ENCODE measurements at places on chromosomes 5 and 9. TPM values are rescaled to one million over a fixed set of nuclear protein-coding genes. Genes with fewer than 3 reads are reported as not detected.

DNA sequence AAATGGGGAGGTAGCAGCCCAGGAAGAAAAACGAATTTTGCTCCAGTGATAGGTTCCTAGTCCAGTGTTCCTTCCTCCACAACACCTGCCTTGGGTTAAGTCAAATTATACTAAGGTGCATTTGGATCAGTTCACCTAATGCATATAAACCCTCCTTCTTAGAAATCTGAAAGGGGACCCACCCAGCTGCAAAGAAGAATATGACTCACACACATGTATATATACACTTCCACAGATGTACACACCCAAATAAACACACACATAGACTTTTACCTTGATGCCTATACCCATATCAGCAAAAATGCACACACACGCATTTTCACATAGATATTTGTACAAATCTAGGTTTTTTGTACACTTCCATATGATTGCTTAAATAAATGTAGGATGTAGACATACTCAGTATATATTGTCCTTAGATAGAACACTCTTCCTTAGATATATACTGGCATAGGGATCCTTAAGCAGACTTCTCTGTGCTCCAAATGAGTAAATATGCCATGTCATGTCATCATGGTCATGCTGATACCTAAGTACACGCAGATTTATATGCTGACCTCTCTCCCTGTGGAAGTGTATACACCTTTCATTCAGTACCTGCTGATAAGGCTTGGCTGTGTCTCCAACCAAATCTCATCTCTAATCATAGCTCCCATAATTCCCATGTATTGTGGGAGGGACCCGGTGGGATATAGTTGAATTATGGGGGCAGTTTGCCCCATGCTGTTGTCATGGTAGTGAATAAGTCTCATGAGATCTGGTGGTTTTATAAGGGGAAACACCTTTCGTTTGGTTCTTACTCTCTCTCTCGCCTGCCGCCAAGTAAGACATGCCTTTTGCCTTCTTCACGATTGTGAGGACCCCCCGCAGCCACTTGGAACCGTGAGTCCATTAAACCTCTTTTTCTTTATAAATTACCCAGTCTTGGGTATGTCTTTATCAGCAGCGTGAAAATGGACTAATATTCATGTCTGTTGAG, 10.2 kb downstream of the ADRB2 start:
- no peak for DNase-seq

DNA sequence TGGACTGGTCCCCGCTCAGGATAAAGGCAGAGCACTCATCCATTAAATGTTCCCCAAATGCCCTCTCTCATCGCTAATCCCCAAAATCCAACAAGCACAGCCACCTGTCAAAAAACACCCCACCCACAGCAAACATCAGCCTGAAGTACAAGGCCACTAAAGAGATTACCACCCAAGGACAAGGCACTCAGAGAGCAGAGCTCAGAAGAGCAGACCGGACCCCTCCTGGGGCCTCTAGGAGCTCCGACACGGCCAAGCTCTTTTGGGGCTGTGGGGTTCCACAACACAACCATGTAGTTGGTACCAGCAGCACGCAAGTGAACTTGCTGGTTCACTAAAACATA, 9.8 kb downstream of the VDAC1 start:
- no peak for DNase-seq

GRCh38 chr9:87610200-87611155, 112.8 kb downstream of the DAPK1 start:
- no peak for DNase-seq

The CDO1 gene
- 36.0 TPM for total RNA-seq

DNA sequence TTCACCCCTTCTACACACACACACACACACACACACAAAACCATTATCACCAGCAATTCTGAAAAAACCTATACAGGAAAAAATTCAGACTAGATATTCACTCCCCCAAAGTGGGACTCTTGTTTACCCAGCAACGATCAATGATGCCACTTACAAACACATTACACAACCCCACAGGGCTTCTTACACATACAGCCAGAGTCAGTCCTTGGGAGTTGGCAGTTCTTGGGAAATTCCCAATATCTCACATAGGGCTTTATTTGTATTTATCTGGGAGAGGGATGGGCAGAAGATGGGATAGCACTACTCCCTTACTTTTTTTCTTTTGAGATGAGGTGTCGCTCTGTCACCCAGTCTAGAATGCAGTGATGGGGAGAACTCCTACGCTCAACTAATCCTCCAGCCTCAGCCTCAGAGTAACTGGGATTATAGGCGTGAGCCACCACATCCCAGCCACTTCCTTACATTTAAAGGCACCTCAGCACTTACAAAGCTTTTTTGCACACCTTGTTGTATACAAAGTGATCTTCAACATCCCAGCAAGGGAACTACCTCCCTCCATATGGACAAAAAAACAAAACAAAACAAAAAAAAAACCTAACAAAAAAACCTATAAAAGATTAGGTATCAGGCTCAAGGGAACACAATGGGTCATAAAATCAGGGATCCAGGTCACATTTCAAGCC, 168.4 kb downstream of the TSSK1B start:
- no peak for DNase-seq

The ECSCR gene
- total RNA-seq, result 51.6 TPM

GRCh38 chr5:170436335-170436734, 47.2 kb upstream of the KCNMB1 start:
- no peak for DNase-seq

DNA sequence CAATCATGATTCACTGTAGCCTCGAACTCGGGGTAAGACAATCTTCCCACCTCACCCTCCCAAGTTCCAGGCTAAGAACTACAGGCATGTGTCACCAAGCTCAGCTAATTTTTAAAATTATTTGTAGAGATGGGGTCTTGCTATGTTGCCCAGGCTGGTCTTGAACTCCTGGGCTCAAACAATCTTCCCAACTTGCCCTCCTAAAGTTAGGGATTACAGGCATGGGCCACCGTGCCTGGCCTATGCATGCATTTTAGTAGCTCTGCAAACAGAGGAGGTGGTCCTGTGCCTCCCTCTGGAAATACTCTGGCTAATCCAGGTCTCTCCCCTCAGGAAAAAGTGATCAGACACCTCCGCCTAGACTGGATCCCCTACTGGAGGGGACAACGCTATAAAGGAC, 21.5 kb upstream of the TRIM14 start:
- no peak for DNase-seq

- DNase-seq, result no peak
Measured at GRCh38 chr5:123785162-123786071, 273.4 kb downstream of the CSNK1G3 start.

GRCh38 chr5:88924330-88924657, 41.3 kb upstream of the MEF2C start:
- no peak for DNase-seq

The EDIL3 gene
- 68.1 TPM for total RNA-seq

DNA sequence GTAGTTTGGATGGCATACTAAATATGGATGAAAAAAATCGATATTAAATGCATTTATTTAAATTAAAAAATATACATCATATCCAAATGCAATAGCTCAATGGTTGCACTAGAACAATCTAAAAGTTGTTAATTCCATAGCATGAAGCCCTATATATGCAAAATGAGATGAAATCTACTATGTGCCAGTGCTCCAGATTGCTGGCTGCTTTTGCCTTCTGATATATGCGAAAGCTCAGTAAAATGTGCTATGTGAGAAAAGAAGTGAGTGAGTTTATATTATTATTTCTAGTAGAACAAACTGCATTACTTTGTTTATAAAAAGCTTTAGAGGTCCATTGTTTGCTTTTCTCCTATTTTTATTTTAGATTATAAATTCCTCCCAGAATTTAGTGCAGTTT, 186.7 kb downstream of the MAT2B start:
- DNase-seq, result no peak

DNA sequence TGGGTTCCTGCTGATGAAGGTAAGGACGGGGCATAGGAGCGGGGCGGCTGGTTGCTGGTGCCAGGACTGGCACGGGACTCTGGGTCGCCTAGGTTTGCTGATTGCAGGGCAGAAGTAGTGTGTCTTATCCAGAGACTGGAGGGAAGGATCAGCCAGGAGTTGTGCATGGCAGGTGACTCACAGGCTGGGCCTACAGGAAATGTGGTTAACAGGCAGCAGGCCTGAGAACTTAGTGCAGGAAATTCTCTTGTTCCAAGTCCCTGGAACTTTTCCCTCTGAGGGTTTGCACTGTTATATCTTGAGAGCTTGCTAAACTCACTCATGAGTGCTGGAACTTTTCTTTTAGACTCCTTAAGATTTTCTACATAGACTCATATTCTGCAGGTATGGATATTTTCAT, 95.1 kb downstream of the ANXA2R start:
- no peak for DNase-seq

- DNase-seq, result no peak
Measured at GRCh38 chr9:126397056-126397455, 70.4 kb downstream of the MVB12B start.

All from ascending aorta (tissue), 2 donors.